ENCODE measurements at places on chromosomes 2 and 18.

DNA sequence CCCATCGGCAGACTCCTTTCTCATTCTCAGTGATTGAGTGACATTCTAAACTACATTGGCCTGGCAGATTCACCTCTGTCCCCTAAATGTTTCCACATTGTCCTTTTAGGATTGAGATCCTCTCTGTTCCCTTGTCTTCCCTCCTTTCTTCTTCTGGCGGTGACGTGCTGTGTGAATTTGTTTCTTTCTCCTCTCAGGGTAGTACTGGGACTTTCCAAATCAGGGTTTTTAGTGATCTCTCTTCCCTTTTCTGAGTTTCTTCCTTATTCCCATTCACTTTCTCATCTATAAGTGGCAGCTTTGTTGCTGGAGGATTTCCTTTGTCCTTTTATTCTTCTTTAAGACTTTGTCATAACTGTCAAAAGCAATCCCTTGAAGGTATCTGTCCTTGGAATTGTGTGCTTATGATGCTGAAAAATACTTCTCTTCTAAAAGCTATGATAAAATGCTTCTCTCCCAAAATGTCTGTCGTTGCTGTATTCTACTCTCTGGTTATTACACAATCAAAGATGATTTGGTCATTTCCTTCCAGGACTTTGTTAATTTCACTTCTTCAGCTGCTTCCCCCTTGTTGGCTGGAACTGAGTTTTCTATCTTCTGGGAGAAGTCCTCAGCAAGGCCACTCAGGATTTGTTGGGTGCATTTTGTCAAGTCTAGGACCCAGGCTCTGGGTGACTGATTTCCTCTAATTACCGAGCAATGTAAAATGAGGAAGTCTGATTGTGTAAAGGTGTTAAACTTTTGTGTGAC lies 4.9 kb upstream of the IL1B start:
- peak; percentile 48 for DNase-seq

GRCh38 chr2:12716282-12717190 lies at the start of gene TRIB2:
Gene TRIB2, plus strand, starts transcription at chr2:12716936. Its CDS starts 1,372 bp downstream, at chr2:12718308.
- peak; percentile 74 for DNase-seq

GRCh38 chr2:206971805-206972204 lies 32.5 kb downstream of the CPO start:
- no peak for DNase-seq

DNA sequence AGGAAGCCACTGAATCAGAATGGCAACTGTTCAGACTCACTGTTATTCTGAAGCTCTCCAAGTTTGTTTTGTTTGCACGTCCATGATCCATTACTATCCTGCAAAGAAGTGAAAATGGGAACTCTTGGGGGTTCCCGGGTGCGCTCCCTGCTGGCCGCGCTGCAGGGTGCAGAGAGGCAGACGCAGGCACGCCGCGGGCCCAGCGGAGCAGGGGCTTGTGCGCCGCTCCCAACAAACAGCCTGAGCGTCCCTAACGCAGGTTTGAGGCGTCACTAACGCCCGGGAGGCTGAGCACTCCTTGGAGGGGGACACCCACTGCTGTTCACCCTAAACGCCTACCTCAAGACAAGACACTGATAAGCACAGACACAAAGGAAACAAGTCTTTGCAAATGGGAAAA lies 14.3 kb upstream of the PIEZO2 start:
- DNase-seq = no peak

DNA sequence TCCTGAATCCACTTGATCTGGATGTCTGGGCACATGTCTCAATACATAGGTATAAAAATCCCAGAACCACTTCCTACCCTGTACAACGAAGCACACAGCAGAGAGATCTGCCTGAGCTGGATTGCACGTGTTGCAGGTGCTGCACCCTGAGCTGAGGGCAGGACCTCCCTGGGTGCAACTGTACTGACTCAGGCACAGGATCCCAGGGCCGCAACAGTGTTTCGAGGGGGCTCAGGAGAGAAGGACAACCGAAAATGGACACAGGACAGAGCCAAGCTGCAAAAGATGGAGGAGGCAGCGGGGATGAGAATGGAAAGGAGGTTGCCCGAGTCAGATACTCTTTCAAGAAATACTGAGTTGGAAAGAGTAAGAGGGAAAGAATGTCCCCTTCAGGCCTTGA lies 354.1 kb downstream of the EIPR1 start:
- DNase-seq = no peak

DNA sequence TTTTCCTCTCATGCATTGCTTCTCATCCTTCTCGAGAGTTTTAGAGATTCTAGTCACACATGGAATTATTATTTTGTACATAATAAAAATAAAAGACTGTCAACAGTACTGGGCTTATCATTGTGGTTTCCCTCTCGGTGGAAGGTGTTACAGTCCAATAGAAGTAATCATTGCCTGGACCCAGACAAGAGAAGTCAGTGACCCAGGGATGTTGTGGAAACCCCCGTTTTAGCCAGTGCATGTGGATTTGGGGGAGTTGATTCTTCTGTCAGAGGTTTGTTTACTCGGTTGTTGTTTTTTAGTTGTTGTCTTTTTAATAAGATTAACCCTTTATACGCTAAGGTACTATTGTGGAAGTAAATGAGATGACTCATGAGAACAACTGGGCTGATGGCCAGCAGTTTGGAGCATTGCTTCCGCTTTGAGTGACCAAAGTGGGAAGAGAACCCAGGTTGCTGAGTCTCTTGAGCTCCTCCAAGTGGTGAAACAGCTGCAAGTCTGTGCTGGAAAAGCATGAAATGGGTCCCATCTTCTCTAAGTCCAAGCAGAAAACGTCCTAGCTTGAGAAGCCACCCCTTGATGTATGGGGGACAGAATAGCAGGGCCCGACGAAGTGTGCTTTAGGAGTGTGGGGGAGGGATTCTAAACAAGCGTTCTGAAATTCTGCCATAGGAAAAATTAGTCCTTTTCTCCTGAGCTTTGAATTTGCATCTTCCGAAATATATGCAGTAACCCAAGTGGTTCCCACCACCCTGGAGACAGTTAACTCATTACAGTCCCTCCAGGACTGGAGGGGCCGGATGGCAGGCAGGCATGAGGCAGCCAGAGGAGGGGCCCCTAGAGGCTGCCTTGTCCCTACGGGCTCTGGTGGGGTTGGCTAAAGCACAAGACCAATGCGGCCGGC lies 61.8 kb upstream of the GPR45 start:
- DNase-seq = peak; percentile 37

DNA sequence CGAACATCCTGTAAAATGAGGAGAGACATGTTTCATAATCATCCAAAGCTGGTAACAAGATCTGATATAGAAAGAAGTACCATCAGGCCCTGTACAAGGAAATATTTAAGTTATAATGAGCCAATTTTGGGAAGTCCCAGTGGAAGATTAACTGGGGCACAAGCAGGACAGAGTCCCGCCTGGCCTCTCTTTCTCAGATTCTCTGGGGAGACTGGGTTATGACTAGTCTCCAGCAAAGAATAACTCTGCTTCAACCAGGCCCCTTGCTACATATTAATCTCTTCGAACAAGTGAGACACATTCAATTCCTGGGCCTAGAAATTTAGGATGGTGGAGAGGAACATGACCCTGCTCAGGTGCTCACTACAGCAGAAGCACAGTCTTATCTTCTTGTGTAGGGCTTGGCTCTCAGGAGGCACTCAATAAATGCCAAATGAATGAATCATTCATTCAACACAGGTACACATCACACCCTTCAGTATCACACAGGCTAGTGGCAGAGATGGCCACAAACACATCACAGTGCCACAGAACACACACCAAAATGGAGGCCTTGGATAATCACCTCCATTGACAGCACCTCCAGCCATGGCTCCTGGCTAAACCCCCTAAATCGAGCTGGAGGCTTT lies 46.4 kb upstream of the RNF152 start:
- no peak for DNase-seq

- DNase-seq = no peak
These were observed 316.8 kb downstream of the PAX3 start for GRCh38 chr2:221981912-221982470.

GRCh38 chr18:26051843-26052242 lies 38.6 kb downstream of the SS18 start:
- no peak for DNase-seq

GRCh38 chr2:223262946-223263345 lies 211.0 kb downstream of the KCNE4 start:
- no peak for DNase-seq

- no peak for DNase-seq
These were observed 7.7 kb upstream of the GPC1 start for GRCh38 chr2:240427729-240428128.

GRCh38 chr2:55154525-55155030 lies 77.5 kb downstream of the CLHC1 start:
- no peak for DNase-seq

DNA sequence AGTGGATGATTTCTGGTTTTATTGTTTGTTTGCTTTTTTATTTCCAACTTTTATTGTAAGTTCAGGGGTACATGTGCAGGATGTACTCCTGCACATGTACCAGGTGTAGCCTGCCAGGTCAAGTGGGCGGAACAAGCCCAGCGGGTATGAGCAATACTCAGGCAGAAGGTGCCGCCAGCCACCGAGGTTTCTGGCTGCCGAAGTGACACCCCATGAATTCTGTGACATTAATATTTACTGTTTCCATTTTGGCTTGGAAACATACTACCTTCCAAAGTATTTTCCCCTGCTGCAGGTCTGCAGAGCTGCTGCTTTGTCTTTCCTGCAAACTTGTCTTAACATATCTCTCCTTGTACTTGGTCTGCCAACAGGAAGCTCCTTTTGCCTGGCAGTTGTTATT lies 78.5 kb downstream of the PTPN4 start:
- DNase-seq = no peak

DNA sequence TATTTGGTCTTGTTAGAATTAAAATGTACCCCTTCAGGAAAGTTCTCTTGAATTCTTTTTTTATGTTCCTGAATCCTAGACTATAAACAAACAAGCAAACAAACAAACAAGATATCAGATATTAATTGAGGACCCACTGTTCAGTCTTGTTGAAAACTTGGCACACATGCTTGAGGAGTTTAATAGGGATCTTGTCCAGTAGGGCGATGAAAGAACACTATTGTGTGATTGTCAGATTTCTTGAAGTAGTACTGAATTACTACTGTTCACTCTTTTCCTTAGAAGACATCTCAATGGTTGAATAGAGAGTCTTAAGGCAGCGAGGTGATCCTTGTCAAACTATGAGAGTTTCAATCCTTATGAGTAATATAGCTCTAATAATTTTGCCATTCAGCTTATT lies 130.2 kb downstream of the PTPRM start:
- DNase-seq = no peak

- no peak for DNase-seq
These were observed 1830.6 kb upstream of the CELF4 start for GRCh38 chr18:39396168-39396567.

- DNase-seq = no peak
These were observed 62.7 kb downstream of the ZCCHC2 start for GRCh38 chr18:62585274-62586150.

DNA sequence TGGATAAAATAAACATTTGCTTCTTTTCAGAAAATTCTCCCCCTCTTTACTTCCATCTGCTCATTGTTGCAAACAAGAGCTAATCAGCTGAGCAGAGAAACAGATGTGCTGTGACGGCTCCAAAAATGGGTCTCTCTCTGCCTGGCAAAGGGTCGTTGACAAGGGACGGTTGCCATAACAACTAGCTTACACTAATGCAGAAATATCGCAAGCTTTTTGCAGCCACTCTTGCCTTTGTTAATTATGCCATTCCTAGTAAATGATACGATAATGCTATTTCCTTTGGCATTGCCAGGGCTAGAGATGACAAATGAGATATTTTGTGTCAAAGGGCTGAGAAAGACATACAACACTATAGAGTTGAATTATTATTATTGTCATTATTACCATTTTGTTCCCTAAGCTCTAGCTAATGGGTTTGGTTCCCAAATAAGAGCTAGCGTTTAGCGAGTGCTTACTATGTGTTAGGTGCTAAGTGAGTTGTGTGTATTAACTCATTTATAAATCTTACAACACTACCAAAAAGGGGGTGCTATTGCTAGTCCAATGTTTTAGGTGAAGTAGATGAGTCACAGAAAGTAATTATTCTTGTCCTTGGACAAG lies 46.8 kb downstream of the MYO3B start:
- no peak for DNase-seq

DNA sequence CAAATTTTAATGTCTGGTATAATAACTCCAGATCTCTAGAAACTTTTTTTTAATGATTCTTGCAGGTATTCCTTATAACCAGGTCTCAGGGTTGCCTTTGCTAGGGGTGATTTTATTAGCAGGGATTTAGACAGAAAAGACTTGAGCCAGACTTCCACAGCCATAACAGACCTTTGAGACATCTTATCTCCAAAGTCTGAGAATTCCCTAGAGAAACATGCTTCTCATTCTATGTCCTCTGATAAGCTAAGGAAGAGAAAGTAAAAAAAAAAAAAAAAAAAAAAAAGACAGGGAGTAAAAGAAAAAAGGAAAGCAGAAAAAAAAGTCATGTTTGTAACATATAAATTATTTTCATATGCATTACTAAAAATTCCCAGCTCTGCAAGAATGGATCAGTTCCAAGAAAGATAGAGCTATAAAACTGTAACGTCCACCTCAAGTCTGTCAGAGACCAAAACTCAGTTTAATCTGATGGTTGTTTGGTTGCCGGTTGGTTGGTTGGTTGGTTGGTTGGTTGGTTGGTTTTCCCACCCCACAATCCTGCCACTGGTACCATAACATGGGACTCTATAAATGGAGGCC lies 153.8 kb downstream of the COL6A3 start:
- no peak for DNase-seq

GRCh38 chr2:33583194-33583938 lies 15.7 kb downstream of the FAM98A start:
- DNase-seq = peak; percentile 57

GRCh38 chr2:135745545-135745944 lies 3.9 kb downstream of the UBXN4 start:
- DNase-seq = no peak

DNA sequence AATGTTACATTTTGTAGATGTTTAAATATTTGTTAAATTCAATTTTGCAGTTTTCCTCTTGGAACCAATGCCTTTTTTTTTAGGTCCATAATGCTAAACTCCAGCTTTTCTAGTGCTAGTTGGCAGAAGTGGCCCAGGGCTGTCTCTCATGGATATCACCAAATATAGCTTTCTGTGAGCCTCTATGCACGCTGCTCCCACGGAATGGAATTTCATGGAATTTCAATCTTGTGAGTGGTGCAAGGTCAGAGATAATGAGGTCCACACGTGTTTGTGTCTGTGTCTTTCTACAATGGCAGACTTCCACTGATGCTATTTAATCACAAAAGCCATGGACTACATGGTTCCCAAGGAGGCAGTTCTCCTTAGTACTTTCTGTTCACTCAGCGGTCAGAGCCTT lies 191.5 kb upstream of the PARD3B start:
- DNase-seq = no peak

DNA sequence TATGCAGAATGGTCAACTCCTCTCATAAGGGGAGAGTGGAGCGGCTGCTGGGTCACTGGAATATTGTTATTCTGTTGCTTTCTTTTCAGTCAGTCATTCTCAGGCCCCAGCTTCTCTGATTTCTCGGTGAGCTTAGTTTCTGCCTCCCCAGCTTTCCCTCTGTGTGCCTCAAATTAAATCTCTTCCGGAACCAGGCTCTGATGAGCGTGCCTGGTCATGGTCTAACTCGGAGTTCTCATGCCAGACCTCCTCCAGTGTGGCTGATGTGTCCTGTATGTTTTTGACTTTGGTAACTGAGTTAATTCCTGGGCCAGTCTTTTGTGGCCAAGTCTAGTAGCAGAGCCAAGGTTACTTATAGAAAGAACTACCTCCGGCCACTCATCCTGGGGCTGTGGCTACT lies 4.9 kb upstream of the STK11IP start:
- DNase-seq = no peak

- DNase-seq = no peak
These were observed 1.8 kb upstream of the KCNF1 start for GRCh38 chr2:10909996-10910341.

GRCh38 chr2:30661173-30662107 lies 145.8 kb downstream of the CAPN13 start:
- no peak for DNase-seq

Measured in KBM-7 (cell line).